ENCODE measurements at places on chromosomes 7 and 10.
A peak's percentile ranks its signal among the peaks of the same experiment; 100 is the strongest.

DNA sequence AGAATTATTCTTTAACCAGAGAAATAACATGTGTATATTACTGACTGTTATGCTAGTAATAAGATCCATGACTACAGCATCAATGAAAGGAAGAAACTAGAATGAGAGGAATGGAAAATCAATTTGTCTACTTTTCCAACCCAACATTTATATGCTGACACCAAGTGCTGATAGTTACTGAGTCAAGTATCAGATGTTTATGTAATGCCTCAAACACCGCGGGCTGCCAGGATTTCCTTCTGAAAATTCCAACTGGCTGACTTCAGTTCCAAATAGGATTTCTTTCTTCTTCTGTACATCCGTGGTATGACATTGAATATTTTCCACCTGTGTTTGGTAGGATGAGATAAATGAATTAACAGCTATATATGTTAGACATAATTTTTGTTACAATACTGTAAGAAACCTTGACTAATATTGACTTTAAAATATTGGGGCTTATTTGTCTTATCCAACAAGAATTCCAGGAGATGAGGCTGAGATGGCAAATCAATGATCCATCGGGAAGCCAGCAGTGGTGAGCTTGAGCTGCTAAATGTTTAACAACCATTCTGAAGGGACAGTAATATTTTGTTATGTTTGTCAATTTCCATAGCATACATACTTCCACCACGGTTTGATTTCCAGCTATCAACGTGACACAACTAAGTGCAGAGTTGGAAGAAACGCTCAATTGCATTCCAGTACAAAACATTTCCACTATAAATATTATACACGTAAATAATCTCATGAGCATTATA is 435.2 kb upstream of the AUTS2 start:
- no peak overlapping the region for H3K4me3 ChIP-seq
- no peak overlapping the region for H3K27ac ChIP-seq
- no peak for DNase-seq
- no peaks in the 10 kb centered on the region for H3K27me3 ChIP-seq

- no peaks in the 10 kb centered on the region for H3K36me3 ChIP-seq
- DNase-seq = no peak
- no peak overlapping the region for H3K27ac ChIP-seq
- no peak overlapping the region for H3K4me3 ChIP-seq
- no peaks in the 10 kb centered on the region for H3K4me1 ChIP-seq
Measured at GRCh38 chr7:137961200-137962177, 40.4 kb downstream of the CREB3L2 start.

- no peaks in the 10 kb centered on the region for H3K27me3 ChIP-seq
- H3K36me3 ChIP-seq = no peaks in the 10 kb centered on the region
- no peak overlapping the region for H3K27ac ChIP-seq
- DNase-seq = no peak
Measured at GRCh38 chr10:125227546-125227945, 67.2 kb upstream of the CTBP2 start.

DNA sequence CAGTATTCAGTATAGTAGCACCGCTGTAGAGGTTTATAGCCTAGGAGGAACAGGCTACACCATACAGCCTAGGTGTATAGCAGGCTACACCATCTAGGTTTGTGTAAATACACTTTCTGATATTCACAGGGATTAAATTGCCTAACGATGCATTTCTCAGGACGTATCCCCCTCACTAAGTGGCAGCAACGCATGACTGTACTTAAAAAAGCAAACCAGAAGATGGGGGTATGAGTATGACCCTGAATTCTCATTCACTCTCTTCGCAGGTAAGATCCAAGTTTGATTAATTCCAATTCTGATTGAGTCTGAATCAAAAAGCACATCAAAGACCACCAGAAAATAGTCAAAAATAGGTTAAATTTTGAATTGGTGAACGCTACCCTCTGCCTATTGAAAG is 972 bp downstream of the ORC5 start:
- H3K4me3 ChIP-seq = peak overlapping the region; percentile 88
- H3K27ac ChIP-seq = no peak overlapping the region
- DNase-seq = no peak
- H3K27me3 ChIP-seq = no peaks in the 10 kb centered on the region

DNA sequence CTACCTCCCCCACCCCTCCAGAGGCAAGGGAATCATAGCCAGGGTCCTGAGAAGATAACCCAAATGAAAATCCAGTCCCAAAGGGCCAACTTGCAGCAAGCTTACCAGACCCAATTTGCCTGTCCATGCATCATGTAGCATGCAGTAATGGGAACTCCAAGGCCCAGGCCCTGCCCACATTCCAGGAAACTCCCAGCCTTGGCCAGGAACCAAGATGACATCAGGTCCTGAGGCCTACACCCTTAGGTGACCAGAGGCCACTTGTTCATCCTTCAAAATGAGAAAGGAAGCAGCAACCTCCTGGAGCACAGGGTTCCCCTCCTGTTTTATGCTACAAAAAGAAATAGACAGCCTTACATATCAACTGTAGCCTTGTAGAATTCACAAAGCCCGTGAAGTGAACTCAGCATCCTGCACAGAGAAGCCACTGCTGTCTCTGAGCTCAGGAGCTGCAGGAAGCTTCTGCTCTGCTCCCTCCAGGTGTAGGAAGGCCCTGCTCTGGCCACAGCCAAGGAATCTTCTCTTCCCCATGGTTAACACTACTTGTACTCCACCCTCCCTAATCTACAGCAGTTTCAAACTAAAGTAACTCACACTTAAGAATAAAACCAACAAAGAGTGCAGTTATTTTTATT is 30.3 kb upstream of the GRB10 start:
- peaks cover 5% of the 10 kb centered on the region for H3K4me1 ChIP-seq
- H3K27me3 ChIP-seq = no peaks in the 10 kb centered on the region
- no peak for DNase-seq
- H3K36me3 ChIP-seq = no peaks in the 10 kb centered on the region
- no peak overlapping the region for H3K27ac ChIP-seq

Measured in H1 (cell line).